ENCODE measurements at places on chromosomes 16 and 17.

- no peak for DNase-seq
These were observed 105.4 kb downstream of the YPEL2 start for GRCh38 chr17:59436900-59437299.

- no peak for DNase-seq
These were observed at the start of gene HOXB8 for GRCh38 chr17:48615047-48615962. Gene HOXB8, minus strand, starts transcription at chr17:48615292. Its CDS starts 588 bp downstream, at chr17:48614704.

- no peak for DNase-seq
These were observed 9.8 kb downstream of the PHB1 start for GRCh38 chr17:49404906-49405305.

DNA sequence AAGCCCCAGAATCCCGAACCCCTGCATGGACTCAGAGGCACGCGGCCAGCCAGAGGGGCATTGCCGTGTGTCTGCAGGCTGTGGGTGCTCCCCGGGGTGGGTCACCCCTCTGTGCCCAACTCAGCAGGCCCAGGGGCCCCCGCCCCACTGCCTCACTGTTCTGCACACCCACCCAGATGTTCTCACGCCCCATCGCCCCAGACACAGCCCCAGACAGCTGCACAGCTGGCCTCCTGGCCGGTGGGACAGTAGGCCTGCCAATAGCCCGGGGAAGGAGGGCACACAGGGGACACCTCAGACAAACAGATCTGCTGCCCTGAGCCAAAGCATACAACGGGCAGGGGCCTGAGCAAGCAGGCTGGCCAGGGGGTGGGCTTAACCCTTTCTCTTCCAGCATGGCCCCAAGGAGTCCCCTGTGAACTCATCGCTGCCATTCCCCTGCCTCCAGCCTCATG is 27.6 kb upstream of the NXPH3 start:
- no peak for DNase-seq

DNA sequence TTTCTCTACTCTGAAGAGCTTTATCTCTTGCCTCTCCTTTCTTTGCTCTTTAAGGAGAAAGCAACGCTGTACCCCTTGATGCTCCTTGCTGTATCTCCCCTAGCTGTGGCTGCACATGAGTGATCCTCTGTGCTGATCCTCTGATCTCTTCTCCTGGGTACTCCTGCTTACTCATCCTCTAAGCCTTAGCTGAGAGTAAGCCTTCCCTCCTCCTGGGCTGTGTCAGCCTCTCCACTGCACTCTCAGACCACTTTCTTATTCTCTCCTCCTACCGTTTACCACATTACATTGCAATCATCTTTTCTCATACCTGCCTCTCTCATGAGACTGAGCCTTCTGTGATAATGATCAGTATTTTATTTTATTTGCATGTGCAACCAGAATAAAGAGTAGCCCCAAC is 25.1 kb downstream of the SOX9 start:
- DNase-seq: no peak

DNA sequence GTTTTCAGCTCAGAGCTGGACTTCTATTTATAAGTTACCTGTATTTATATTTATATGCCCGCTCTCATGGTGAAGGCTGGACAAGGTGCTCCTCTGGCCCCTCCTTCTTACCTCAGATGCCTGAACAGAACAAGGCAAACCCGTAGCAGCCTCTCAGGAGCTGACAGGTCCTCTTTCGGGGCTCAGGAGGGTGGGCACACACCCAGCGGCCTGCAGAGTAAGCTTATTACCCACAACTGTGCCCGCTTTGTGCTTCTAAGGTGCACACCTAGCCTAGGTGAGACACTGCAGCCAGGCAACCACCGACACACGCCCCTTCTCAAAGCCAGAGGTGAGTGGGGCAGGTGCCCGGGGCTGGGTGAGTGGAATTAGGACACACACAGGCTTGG is 5.3 kb downstream of the NKIRAS2 start:
- DNase-seq: no peak

GRCh38 chr17:61209525-61209924 is 190.1 kb upstream of the TBX2 start:
- DNase-seq: no peak

GRCh38 chr17:49454050-49454449 is 39.4 kb upstream of the PHB1 start:
- DNase-seq: no peak

GRCh38 chr16:56938664-56939513 is 6.9 kb downstream of the HERPUD1 start:
- no peak for DNase-seq

- no peak for DNase-seq
These were observed 4.1 kb downstream of the MGAT5B start for GRCh38 chr17:76872221-76872873.

GRCh38 chr16:71293919-71294318 is 4.7 kb upstream of the CMTR2 start:
- no peak for DNase-seq

- no peak for DNase-seq
These were observed 23.9 kb upstream of the CCL1 start for GRCh38 chr17:34386697-34387550.

DNA sequence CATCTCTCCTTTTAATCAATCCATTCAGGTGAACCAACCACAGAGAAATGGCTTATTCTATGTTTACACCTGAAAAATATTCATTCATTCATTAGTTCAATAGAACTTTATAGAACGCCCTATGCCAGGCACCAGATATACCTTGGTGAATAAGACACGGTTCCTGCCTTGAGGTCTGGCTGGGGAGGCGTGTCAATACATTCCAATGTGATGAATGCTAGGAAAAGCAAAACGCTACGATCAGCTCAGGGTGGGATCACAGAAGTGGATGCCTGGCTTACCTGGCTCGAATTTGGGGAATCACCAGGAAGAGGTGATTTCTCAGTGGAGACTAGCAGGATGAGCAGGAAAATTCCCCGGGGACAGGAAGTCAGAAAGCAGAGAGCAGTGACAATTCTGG is 17.5 kb upstream of the WFIKKN2 start:
- DNase-seq: no peak

DNA sequence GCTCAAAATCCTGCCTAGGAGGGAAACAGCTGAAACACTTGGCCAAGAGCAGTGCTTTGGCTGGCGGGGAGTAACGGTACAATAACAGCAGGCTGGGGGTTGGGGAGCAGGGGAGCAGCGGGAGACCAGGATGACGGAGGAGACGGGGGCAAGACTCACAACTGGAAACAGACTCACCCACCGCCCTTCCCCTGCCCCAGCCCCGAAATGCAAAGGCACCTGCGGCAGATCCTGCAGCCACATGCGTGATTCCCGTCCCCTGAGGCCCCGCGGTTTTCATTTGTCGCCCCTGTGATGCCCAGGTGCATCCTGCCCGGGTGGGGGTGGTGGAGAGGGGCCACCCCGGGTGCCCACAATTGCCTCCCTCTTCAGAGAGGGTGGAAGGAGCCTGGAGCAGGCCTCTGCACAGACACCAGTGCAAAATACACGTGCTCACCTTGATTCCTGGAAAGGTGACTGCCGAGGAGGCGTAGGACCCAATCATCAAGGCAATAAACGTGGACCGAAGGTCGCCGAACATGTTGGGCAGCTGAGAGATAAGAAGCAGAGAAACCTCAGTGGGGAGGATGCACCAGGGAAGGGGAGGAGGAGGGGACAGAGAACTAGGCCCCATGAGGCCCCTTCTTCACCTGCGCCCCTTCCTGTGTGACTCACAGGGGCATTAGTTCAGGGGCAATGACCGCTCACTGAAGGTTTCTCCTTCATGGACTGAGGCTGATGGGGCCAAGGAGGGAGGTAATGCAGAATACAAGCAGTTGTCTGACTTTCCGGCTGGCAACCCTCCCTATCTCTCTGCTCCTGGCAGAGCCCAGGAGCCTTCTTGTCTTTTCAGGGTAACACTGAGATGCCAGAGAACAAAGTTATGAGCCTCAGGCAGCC is 30.4 kb upstream of the PITPNA start:
- no peak for DNase-seq

DNA sequence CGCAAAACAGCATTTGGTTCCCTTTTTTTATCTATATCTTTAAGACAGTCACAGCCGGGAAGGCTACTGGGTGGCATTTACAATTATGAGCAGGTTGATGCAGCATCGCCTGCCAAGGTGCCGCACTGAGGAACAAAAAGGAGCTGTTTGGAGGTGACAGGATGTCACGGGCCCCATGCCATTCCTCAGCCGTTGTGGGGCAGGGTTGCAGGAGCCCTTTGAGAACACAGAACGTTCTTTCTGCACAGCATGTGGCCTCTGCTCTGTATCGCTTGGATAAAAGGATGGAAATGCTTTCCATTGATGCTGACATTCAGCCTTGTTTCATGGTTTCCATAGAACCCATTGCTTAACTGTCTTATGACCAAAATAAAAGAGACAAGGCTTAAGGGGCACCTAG is 141.9 kb upstream of the CDH5 start:
- no peak for DNase-seq

- no peak for DNase-seq
These were observed 19.2 kb upstream of the SMIM5 start for GRCh38 chr17:75614006-75614405.

DNA sequence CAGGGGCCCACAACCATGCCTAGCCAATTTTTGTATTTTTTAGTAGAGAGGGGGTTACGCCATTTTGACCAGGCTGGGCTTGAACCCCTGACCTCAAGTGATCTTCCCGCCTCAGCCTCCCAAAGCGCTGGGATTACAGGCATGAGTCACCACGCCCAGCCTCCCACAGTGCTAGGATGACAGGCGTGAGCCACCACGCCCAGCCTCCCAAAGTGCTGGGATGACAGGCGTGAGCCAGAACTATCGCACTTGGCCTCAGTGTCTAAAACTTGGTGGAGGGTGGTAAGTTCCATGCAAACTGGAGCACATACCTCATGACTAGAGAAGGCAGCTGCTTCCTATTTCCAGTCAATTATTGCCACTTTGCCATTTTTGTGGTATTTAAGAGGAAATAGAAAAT is 7.1 kb downstream of the HSD17B2 start:
- no peak for DNase-seq
